ENCODE measurements at places on chromosomes 13 and 19.

- H3K4me3 ChIP-seq: no peak overlapping the region
- no peak overlapping the region for H3K27ac ChIP-seq
- H3K4me1 ChIP-seq: no peaks in the 10 kb centered on the region
- H3K36me3 ChIP-seq: no peaks in the 10 kb centered on the region
- H3K27me3 ChIP-seq: peaks cover 55% of the 10 kb centered on the region
- DNase-seq: no peak
Measured at GRCh38 chr13:29428310-29429181, 166.9 kb downstream of the SLC7A1 start.

- H3K4me3 ChIP-seq: no peak overlapping the region
- no peaks in the 10 kb centered on the region for H3K36me3 ChIP-seq
- no peak overlapping the region for H3K27ac ChIP-seq
- DNase-seq: no peak
- no peaks in the 10 kb centered on the region for H3K27me3 ChIP-seq
Measured at GRCh38 chr13:96650301-96650886, 343.9 kb downstream of the OXGR1 start.

GRCh38 chr19:29623726-29624488 lies 17.8 kb downstream of the POP4 start:
- no peak overlapping the region for H3K27ac ChIP-seq
- peak; percentile 54 for DNase-seq
- H3K36me3 ChIP-seq: no peaks in the 10 kb centered on the region
- H3K4me1 ChIP-seq: peaks cover 55% of the 10 kb centered on the region
- no peaks in the 10 kb centered on the region for H3K27me3 ChIP-seq
- H3K4me3 ChIP-seq: peak overlapping the region; percentile 29

DNA sequence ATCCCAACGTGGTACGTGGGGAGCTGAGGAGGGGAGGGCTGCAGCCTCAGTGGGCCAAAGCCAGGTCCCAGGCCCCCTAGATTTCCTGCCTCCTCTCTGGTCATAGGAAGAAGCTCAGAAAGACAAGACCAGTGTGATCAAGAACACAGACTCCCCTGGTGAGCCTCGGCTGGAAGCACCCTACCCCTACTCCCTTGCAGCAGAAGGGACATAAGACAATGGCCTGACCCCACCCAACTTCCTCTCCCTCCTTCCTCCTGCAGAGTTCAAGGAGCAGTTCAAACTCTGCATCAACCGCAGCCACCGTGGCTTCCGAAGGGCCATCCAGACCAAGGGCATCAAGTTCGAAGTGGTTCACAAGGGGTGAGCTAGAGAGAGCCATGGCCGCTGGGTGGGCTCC lies 11.5 kb downstream of the PODNL1 start:
- no peak overlapping the region for H3K27ac ChIP-seq
- no peaks in the 10 kb centered on the region for H3K27me3 ChIP-seq
- peaks cover 38% of the 10 kb centered on the region for H3K36me3 ChIP-seq
- no peak for DNase-seq
- no peak overlapping the region for H3K4me3 ChIP-seq
- peaks cover 9% of the 10 kb centered on the region for H3K4me1 ChIP-seq

DNA sequence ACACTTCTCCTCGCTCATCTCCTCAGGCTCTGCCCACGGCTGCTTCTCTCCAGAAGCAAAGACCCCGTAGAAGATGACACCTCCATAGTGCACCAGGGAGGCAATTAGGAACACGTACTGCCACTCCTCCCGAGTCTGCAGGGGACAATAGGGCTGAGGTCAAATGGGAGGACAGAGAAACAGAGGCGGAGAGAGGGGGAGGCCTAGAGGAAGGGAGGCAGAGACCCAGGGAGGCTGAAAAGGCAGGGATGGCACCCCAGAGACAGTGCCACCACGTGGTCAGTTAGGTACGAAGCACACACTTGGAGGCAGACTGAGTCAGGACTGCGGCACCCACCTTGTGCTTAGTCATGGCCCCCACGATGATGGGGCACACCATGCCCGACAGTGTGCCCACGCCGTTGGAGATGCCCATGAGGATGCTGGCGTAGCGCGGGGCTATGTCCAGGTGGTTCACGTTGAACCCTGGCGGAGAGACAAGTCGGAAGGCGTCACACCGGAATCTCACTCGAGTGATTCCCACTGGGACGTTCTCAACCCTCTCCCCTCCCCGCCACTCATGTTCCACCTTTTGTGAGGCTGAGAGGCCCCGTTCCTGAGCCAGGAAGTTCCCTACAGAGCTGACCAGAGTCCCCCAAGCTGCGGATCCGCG lies 5.6 kb downstream of the GFY start:
- H3K4me1 ChIP-seq: peaks cover 58% of the 10 kb centered on the region
- no peak overlapping the region for H3K27ac ChIP-seq
- DNase-seq: no peak

DNA sequence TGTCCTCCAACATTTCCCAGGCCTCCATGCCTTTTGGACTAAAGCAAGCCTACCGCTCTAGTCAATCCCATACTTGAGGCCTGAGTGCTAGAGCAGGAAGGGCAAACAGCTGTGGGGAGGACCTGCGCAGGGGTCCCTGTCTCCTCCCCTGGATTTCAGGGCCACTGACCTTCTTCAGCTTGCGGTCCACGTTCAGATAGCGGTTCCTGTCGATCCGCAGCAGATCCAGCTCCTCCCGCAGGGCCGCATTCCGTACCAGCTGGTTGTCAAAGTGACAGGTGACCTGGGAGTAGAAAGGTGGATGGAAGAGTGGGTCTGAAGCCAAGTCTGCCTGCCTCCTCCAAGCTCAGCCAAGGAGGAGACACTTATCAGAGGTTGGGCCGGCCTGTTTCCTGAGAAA lies 14.0 kb upstream of the EMP3 start:
- no peak overlapping the region for H3K27ac ChIP-seq
- DNase-seq: no peak
- H3K27me3 ChIP-seq: no peaks in the 10 kb centered on the region
- H3K4me1 ChIP-seq: no peaks in the 10 kb centered on the region

- no peak for DNase-seq
- H3K36me3 ChIP-seq: no peaks in the 10 kb centered on the region
- H3K4me3 ChIP-seq: no peak overlapping the region
- no peaks in the 10 kb centered on the region for H3K27me3 ChIP-seq
- H3K27ac ChIP-seq: no peak overlapping the region
Measured at GRCh38 chr13:106173346-106173745, 362.1 kb downstream of the EFNB2 start.

- H3K27me3 ChIP-seq: no peaks in the 10 kb centered on the region
- H3K4me3 ChIP-seq: no peak overlapping the region
- no peaks in the 10 kb centered on the region for H3K36me3 ChIP-seq
- no peaks in the 10 kb centered on the region for H3K4me1 ChIP-seq
- H3K27ac ChIP-seq: no peak overlapping the region
- DNase-seq: no peak
Measured at GRCh38 chr13:83620530-83621220, 261.6 kb downstream of the SLITRK1 start.

DNA sequence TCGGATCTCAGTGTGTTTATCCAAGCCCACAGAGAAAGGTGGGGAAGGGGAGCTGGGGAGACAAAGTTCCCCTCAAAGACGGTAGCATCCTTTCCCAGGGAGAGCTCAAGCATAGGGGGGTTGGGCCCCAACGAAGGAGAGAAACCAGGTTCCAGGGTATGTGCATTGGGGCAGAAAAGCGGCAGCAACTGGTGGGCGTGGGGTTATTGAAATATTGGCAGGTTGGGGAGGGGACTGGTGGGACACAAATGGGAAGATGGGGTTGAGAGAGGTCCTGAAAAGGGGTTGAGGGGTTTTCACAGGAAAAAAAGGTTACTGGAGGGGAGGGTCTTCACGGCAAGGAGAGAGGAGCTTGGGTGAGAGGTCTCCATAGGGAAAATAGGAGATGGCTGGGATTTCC lies 1.0 kb downstream of the ASF1B start:
- H3K4me1 ChIP-seq: peaks cover 34% of the 10 kb centered on the region
- no peak overlapping the region for H3K27ac ChIP-seq
- DNase-seq: no peak
- H3K36me3 ChIP-seq: peaks cover 3% of the 10 kb centered on the region

- H3K36me3 ChIP-seq: no peaks in the 10 kb centered on the region
- no peaks in the 10 kb centered on the region for H3K4me1 ChIP-seq
- no peak overlapping the region for H3K27ac ChIP-seq
- DNase-seq: no peak
- no peaks in the 10 kb centered on the region for H3K27me3 ChIP-seq
Measured at GRCh38 chr13:79989217-79989661, 351.7 kb downstream of the SPRY2 start.

Measured in CD4-positive, alpha-beta T cell (primary cell).